ENCODE measurements at places on chromosomes 12 and 14.
A peak's percentile ranks its signal among the peaks of the same experiment; 100 is the strongest.

DNA sequence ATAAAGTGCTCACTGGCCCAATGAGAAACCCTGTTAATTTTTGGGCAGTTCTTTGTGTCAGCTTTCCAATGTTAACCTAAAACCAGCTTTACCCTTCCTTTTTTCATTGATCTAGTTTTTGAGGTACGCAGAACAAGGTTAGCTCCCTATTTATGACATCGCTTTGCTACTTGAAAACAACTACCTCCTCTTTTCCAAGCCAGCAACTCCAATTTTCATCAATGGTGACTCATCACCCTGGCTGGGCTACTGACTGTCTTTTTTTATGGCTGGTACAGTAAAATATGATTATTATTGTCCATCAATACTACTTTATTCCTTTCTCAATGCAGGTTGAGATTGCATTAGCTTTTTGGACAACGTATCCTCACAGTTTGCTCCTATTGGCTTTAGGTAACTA lies 22.5 kb upstream of the AKAP6 start:
- DNase-seq, result peak; percentile 47

DNA sequence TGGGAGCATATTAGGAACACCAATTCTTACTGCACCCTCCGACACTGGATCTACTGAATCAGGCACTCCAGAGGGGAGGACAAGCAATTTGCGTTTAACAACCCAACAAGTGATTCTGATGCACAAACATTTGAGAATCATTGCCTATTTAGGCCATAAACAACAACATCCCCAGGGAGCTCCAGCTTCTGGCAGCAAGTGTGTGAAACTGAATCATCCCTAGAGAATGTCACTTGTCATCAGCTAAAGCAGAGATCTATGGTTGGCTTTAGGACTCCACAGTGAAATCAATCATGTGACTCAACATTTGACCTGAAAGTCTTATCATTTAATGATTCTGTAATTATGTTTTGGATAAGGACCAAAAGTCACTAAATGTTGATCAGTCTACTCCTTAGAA lies 505.0 kb upstream of the FLRT2 start:
- DNase-seq, result no peak

DNA sequence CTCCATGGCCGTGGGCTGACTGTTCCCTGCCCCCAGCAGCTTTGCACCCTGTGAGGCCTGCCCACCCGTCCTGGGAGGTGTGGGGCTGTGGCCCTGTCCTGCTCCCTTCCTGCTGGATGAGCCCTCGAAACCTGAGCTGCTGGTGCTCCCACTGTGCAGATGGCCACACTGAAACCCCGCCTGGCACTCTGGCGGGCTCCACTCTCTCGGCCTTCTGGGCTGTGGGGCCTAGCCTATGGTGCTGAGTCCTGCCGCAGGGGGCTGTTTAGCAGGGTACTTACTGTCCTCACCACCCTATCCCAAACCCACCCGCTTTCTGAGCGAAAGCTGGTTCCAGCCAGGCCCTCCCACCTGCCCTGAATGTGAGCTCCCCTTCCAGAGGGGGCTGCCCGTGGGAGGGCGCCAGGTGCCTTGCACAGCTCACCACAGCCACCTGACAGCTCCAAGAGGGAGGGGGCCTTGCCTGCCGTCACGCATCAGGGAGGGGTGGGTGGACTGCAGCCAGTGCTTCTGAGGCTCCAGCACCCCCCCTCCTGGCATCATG lies 7.3 kb downstream of the SLC25A47 start:
- peak; percentile 40 for DNase-seq

DNA sequence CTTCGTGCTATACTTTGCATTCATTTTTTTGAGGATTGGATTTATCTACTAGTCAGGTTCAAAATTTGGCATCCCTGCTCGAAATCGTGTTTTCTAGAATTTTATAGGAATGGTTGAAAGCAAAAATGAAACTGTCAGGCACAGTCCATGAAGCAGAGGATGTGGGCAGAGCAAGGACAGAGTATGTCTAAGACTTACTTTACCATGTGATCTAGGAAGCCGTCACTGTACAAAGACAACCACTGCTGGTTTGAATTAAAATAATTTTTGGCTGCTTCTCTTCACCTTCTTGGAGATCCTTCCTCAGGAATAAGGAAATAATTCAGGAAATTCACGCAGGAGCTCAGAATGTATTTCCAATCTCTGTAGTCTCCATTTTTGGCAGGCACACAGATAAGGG lies 31.6 kb upstream of the SGPP1 start:
- DNase-seq, result peak; percentile 56

DNA sequence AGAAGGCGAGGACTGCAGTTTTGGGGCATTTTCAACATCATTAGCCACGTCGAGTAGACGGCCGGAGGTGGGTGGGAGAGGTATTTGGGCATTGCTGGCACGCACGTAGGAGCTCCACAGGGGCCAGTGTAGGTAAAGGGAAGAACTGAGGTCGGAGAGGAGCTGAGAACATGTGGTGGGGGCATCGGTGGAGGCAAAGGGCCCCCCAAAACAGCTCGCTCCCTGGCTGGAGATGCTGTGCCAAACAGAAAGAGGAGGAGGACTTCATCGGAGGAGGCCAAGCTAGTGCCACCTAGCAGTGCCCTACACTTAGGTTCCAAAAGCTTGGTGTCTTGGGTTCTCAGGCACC lies 52.0 kb upstream of the PPP2R5C start:
- DNase-seq, result no peak

DNA sequence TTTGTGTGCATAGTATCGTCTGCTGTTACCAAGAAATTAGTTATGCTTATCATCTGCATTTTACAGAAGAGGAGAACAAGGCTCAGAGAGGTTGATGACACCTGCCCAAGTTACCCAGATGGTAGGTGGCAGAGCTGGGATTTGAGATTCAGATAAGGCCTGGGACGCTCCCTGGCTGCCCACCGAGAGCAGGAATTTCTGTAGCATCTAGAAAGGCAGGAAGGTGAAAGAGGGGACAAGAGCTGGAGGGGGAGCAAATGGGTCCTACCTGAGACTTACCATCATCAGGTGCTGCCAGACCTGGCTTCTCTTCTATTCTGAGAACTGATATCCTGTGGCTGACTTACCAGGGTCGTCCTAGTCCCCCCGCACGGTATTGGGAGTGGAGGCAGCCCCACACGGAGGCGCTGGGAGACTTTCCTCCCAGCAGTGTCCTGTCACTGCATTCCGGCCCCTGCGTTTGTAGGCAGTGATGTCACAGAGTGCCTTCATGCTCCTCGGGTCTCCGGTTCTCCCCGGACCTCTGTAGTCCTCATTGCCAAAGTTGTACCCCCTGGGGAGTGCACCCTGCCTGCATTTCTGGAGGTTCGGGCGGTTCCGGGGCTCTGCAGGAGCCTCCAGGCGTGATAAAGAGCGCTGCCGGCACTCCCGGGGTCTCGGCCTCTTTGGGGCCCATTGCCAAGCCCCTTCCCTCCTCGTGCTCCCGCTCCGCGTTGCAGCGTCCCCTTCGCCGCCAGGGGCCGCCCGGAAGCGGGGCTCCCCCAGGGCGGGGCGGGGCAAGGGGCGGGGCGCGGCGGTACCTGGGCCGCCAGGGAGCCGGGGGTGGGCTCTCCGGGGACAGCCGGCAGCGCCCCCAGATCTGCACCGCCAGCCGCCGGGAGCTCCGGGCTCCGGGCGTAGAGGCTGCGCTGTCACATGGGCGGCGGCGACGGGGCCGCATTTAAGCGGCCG lies at the start of gene CABP1:
TSS of gene CABP1 (plus strand) at position 856 of the 951 bp plus-strand sequence. CDS start at position 916, 60 bp downstream.
- DNase-seq, result peak; percentile 73

- no peak for DNase-seq
These were observed 35.6 kb downstream of the AACS start for GRCh38 chr12:125100551-125101434.

DNA sequence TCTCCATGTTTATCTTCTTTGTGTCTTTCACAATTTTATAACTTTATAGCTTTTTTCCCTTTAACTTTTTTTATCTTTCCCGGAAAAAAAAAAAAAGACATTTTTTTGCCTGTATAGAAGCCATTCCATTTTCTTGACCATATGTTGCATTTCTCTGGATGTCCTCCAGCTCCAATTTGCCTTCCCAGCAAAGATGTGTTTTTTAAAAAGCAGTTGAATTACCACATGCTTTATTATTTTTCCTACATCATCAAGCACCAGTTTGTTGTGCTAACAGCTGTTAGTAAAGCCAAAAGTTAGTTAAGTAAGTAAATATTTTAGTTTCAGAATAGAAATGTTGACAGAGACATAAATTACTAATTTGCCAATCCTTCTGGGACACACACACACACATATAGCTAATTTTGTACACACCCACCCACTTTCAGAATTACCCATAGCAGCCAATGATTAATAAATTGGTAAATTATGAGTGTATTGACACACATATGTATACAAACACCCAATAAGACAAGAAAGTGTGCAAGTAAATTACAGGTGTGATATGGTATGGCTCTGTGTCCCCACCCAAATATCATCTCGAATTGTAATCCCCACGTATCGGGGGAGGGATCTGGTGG lies 118.3 kb downstream of the SLC38A6 start:
- no peak for DNase-seq

All from Peyer's patch (tissue), 4 donors.